ENCODE measurements at places on chromosomes 7 and 10.

DNA sequence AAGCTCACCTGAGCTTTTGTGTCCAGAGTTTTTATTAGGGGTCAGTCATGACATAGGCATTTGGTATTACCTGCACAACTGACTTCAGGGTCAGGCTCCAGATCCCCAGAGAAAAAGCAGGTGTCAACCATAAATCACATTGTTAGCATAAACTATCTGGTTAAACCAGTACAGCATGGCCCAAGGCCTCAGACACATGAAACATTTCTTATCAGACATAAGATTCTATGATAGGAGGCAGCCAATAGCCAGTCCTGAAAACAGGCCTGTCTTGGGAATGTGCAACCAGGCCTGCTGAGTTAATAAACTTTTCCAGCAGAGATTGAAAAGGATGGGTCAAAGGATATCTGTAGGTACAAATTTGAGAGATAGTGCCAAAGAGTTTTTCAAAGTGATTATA is 116.1 kb downstream of the TPST1 start:
- no peak for DNase-seq

DNA sequence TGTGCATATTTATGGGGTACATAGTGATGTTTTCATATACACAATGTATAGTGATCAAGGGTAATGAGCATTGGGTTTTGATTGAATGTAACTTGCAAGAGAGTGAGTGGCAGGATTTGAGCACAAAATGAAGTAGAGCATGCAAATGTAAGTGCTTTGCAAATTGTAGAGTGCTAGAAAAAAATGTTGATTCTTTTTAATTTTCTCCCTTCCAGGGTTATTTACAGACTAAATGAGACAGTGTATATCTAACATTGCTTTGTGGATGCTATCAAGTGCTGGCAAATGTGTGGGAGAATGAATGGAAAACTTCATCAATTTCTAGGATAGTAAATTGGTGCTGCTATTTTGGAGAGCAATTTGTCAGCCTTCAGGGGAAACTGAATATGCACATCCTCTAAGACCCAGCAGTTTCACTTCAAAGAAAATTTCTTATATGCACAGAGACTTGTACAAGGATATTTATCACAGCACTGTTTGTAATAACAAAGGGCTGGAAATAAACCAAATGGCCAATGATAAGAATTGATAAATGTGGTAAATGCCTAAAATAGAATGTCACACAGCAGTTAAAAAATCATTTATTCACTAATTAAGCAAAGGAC is 120.6 kb upstream of the PLPP4 start:
- no peak for DNase-seq

DNA sequence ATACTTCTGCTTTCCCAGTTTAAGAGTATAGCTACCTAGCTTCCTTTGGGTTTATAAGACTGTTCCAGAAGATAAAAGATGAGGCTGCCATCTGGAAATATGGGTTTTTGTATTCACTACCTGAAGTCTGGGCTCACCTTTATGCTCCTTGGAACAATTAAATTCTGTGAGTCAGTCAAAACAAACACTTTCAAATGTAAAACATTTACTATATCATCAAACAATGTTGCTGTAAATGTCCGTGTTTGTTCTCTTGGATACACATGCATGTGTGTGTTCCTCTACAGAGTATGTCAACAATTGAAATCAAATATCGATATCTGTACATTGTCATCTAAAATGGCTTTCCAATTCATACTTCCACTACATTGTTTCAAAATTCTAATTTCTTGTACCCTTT is 525.6 kb downstream of the MDFIC start:
- DNase-seq, result no peak

DNA sequence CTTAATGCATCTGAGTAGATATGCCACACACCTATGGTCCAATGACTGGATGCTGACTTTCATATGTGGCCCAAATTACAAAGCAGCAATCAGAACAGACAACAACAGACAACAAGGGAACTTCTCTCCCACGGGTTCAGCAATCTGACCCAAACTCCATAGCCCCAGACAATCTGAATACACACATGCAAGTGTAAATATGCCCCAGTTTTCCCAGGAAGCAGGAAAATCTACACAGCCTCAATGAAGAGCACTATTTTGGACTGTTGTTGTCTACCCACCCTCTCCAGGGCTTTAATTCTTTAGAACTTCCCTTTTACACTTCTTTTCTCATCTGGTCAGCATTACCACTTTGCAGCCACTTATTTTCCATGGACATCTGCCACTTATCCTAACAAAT is 2.0 kb upstream of the CCNY start:
- no peak for DNase-seq

Measured in amygdala (tissue), 56 donors.